ENCODE measurements at places on chromosomes 4 and X.

DNA sequence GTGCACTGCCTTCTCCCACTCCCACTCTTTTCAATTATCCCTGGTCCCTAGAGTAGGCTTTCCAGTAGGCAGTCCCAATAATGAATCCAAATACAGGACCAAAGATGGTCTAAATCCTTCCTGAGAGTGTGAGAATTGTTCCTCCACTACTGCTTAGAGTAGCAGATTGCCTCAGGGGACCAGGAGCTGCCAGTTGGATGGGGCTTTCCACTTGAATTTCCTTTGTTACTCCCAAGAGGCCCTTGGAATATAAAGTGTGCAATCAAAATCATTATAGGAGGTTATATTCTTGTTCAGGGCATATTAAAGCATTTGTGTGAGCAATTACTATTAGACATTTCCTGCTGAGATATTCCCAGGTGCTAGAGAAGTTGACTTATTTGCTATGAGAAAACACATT is 156.6 kb upstream of the TLL1 start:
- no peaks in the 10 kb centered on the region for H3K27me3 ChIP-seq
- H3K27ac ChIP-seq: no peak overlapping the region
- no peak overlapping the region for H3K4me3 ChIP-seq
- no peaks in the 10 kb centered on the region for H3K36me3 ChIP-seq
- no peaks in the 10 kb centered on the region for H3K4me1 ChIP-seq
- DNase-seq: no peak

DNA sequence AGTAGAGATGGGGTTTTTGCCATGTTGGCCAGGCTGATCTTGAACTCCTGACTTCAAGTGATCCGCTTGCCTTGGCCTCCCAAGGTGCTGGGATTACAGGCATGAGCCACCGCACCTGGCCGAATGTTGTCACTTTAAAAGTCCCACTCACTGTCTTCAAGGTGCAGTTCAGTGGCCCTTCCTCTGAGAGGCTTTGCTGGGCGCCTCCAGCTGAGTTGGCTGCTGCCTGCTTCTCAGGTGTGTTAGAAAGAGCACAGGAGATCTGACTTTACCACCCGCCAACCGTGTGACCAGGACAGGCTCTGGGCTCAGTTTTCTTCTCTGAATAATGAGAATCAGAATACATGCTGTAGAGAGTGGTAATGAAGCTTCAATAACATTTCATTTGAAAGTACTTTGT is 207.4 kb downstream of the CEP135 start:
- DNase-seq: no peak
- no peak overlapping the region for H3K27ac ChIP-seq
- H3K27me3 ChIP-seq: peaks cover 8% of the 10 kb centered on the region
- no peak overlapping the region for H3K4me3 ChIP-seq
- H3K36me3 ChIP-seq: no peaks in the 10 kb centered on the region
- H3K4me1 ChIP-seq: no peaks in the 10 kb centered on the region

DNA sequence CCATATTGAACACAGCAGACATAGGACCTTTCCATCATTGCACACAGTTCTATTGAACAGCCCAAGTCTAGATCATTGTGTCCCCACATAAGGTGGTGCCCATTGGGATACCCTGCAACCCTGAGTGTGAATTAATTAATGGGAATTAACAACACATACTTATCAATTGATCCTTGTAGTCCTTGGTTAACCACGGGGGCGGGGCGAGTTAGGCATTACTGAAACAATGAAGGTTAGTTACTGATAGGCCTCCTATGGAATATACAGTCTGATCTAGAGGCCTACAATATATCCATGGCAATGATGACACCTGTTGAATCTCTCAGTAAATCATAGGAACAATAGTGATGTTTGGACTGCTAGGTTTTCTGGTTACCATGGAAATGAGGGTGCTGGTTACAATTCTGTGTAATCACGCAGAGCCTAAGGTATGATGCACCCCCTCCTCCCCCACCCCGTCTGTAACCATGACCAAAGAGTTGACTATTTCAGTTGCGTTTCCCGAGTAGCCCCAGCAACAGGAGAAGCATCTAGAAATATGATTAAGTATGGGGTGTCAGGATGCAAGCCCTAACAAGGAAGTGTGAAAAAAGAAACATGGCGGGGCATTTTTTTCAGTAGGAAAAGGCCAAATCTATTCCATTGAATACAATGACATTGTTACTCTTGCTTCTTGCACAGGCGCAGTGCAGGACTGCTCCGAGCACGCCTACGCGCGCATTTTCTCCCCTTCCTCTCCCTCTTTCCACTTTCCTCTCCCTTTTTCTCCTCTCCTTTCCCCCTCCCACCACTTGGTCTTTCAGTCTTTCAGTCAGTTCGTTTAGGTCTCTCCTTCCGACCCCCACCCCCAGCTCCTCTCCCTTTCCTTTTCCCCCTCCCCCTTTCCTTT is 677 bp upstream of the NONO start:
- peak; percentile 31 for DNase-seq
- peaks cover 4% of the 10 kb centered on the region for H3K4me1 ChIP-seq
- no peaks in the 10 kb centered on the region for H3K27me3 ChIP-seq
- H3K36me3 ChIP-seq: peaks cover 2% of the 10 kb centered on the region
- H3K4me3 ChIP-seq: peak overlapping the region; percentile 98
- H3K27ac ChIP-seq: peak overlapping the region; percentile 98

DNA sequence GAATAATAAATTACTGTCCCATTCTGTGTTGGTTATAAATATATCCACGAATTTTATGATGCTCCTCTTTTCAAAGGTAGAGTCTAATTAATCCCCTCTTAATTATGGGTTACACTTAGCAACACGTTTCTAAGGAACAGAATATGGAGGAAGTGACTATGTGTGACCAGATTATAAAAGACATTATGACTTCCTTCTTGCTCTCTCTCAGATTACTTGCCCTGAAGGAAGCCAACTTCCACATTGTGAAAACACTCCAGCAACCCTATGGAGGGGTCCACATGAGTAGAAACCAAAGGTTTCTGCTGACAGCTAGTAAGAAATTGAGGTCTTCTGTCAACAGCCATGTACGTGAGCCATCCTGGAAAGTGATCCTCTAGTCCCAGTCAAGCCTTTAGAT is 59.3 kb downstream of the WDFY3 start:
- H3K27ac ChIP-seq: no peak overlapping the region
- DNase-seq: no peak
- no peaks in the 10 kb centered on the region for H3K27me3 ChIP-seq
- no peaks in the 10 kb centered on the region for H3K4me1 ChIP-seq
- H3K4me3 ChIP-seq: no peak overlapping the region
